ENCODE measurements at places on chromosomes 11 and 22.

DNA sequence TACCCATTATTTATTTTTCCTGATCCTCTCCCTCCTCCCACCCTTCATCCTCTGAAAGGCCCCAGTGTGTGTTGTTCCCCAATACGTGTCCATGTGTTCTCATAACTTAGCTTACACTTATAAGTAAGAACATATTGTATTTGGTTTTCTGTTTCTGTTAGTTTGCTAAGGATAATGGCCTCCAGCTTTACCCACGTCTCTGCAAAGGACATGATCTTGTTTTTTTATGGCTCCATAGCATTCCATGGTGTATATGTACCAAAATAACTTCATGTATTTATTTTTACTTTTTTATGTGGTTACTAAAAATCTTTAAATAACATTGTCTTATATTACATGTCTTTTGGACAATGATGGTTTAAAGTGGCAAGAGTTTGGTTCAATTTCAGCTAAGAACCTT lies 15.2 kb downstream of the PDGFD start:
- no peak for DNase-seq

GRCh38 chr22:45163099-45163450 lies 650 bp upstream of the NUP50 start:
- no peak for DNase-seq

DNA sequence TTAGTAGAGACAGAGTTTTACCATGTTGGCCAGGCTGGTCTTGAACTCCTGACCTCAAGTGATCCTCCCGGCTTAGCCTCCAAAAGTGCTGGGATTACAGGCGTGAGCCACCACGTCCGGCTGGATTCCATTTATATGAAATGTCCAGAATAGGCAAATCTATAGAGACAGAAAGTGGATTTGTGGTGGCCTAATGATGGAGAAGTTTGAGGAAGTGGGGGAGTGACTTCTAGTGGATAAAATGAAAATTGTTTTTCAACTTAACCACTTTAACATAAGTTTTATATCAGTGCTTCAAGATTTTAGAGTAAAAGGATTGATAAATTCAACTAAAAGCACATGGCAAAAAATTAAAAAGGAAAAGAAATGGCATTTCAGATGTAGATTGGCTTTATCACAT lies 66.2 kb downstream of the HIPK3 start:
- DNase-seq, result no peak

DNA sequence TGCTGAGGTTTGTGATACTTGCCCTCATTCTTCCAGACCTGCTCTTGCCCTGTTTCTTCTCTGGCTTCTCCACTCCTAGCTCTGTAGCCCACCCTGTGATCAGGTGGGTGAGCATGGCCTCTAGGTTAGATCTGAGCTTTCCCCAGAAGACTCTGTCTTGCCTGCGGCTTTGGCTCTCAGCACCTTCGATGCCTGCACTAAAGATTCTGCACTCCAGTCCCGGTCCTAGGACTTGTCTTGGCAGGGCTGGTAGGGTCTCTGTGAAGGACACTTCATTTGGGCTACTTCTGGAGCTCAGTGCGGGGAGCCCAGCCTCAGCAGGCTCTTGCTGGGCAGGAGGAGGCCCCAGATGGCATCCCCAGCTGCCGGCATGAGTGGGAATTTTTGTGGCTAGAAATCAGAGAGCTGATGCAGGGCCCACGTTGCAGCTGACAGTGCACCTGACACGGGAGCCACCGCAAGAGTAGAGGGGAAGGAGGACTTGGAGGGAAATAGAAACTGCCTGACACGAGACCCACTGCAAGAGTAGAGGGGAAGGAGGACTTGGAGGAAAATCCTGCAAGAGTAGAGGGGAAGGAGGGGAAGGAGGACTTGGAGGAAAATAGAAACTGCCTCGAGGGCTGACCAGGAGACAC lies 226.9 kb upstream of the B3GAT1 start:
- DNase-seq, result no peak

DNA sequence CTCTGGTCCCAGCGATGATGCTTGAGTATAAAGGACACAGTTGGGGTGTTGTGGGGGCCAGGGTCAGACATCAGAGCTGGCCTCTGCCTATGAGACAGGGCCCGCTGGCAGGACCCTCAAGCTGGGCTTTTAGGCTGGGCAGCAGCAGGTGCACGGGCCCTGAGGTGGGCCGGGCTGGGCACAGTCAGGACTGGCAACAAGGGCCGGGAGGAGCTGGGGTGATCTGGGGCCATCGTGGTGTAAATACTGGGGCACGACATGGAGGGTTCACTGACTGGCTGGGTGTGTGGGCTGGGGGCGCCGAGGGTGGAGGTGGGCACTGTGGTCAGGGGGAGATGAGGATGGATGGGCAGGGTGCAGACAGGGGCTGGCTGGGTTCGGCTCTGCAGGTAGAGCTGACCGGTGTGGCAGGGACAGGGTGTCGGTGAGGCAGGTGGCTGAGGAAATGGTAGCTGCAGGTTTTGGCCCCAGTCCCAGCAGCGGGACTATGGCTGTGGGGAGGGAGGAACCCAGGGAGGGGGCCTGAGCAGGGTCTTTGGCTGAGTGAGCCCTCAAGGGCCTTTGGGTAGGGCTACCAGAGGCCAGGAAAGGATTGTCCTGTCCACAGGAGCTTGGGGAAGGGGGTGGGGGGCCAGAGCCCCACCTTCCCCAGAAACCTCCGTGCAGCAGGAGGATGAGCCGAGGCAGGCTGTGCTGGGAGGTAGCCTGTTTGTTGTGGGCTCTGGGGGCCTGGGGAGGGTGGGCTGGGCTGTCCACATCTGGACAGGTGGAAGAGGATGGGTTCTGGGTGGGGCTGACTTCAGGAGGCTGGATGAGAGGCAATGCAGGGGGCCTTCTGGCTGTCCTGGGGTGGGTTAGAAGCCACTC lies 81.4 kb downstream of the KCNQ1 start:
- DNase-seq, result no peak

- DNase-seq, result no peak
Measured at GRCh38 chr11:86156397-86156955, 87.6 kb upstream of the PICALM start.

DNA sequence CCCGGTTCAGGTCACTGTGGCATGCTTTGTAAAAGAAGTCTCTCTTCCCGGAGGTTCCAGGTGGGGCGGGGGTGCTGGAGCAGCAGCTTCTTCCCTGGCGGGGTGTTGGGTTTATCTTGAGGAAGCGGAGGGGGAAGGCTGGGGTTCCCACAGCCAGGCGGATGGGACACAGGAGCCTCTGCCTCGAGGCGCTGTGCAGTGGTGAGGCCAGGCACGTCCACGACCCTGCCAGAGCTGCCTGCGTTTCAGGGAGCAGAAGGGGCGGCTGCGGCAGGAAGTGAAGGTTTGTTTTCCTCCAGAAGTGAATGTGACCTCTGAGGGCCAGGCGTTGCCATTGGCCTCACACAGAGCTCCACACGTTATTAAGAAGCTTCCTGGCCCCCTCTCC lies 20.1 kb upstream of the ADORA2A start:
- no peak for DNase-seq

GRCh38 chr11:35907648-35908431 lies 36.0 kb upstream of the LDLRAD3 start:
- no peak for DNase-seq

- no peak for DNase-seq
Measured at GRCh38 chr11:112810951-112811350, 150.3 kb upstream of the NCAM1 start.

DNA sequence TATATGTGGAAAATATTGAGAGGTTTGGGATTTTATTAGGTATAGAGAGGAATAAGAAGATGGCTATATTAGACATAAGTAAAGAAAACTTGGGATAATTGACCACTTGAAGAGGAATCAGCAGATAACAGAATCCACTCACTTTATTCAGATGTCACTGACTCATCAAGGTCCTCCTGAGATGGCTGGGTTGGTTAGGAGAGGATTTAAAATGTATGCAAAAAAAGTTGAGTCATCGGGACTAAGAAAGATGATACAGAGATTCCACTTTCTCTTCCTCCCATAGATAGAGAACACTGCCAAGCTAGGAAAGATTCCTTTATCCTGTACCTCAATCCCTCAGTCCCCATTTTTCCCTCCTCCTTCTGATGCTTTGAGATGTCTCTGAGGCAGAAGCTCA lies at the start of gene OR6A2:
OR6A2 (minus strand) TSS at position 288 of the 400 bp plus-strand sequence. CDS start 3,981 bp downstream, outside the sequence.
- no peak for DNase-seq

GRCh38 chr22:20610243-20610686 lies 102.9 kb downstream of the MED15 start:
- DNase-seq, result no peak

- DNase-seq, result no peak
Measured at GRCh38 chr11:78419327-78419726, 1.7 kb upstream of the GAB2 start.

DNA sequence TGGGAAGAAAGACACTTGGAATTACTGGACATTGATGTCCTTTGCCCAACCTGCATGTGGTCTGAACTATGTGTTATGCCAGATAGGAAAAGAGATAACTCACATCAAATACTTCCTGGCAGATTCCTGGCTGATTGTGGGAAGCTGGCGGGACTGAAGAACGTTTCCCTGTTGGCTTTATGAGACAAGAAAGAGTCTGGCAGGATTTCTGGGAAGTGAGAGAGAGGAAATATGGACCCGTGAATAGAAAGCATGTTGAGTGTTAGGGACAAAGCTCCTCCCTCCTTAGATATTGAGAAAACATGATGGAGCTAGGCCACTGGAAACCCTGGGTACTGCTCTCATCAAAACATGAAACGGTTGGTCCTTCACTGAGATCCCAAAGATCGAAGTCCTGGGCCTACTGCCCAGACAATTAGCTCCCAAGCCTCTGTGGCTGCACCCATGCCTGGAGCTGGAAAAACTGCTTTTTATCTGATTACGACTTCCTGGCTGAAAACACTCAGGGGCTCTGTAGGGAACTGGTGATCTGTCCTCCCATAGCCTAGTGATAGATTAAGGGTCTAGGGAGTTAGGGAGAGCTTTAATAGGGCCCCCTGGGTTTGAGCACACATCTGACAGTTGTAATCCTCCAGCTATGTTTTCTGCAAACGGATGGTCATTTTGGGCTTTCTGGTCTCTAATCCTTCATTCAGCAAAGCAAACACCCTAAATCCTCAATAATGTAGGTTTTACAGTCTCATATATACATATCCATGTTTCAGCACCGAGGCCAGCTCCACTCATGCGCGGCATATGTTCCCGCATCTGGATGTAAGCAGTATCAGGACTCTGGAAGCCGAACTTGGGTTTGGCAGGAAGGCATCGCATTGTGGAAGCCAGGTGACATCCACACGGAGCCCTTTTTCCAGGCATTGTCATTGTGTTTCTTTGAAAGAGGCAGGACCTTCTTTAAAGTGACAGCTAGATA lies 6.1 kb upstream of the B3GAT1 start:
- DNase-seq, result no peak
